WERI-Rb-1 (cell line): ENCODE measurements at places on chromosomes 2 and 18.
A peak's percentile ranks its signal among the peaks of the same experiment; 100 is the strongest.

DNA sequence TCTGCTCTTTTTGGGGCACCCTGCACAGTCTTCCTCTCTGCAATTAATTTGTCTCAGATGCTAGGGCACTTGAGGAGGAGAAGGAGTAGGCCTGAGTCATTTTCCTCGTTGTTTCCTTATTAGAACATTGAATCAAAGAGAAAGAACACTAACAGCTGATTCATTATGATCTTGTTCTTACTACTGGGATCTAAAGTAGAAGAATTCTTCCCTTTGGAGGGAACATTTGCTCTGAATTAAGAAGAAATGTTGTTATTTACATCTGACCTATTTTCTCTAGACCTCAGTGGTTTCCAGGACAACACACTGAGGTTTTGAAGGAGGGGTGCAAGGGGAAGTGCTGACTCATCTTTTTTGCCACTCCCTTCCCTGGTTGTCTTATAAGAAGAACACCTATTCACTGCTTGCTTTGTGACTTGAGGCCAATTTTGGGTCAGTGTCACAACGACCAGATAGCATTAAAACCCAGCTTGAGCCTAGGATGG lies 24.3 kb upstream of the STAT1 start:
- DNase-seq: no peak

DNA sequence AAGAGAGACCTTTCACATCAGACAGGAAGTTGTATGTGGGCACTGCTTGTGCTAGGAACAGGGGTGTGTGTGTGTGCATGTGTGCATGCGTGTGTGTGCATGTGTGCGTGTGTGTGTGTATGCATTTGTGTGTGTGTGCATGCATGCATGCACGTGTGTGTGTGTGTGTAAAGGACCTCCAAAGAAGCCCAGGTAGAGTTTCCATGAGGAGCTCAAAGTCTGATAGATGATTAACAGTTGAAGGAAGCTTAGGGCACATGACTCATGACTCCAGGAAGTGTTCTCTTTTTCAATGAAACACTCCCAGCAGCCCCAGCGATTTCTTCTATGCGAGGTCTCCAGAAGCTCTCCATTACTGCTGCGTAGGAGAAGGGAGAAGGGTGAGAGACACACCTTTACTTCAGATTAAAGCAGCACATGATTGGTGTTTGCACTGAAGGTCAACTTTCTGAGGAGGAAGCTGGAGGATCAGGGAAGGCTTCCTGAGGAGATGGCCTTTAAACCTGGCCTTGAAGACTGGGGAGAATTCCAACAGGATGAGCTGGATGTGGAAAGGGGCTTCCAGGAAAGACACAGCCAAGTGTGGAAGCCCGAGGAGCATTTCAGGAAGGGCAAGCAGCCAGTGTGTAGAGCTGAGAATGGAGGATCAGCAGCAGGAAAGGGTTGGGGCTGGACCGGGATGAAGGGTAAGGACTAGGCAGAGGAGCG lies 77.7 kb downstream of the SMAD4 start:
- no peak for DNase-seq

DNA sequence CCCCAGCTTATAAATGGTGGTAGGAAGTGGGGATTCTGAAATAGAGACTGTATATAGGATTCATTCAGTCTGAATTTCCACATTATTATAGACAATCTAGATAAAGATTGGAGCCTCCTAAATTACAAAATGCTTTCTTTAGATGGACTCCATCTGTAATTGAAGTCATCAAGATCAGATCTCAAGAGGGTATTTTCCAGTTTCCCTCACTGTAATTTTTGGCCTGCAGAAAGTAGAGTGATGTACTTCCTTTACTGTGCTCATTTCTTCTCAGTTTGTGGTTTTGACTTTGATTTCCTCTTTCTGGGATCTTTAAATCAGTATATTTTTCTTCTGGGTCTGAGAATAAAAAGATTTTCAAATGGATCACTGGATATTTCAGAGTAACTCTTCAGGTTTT lies 7.2 kb downstream of the BABAM2 start:
- no peak for DNase-seq

GRCh38 chr18:1760901-1761300 lies 810.4 kb downstream of the METTL4 start:
- DNase-seq: no peak

DNA sequence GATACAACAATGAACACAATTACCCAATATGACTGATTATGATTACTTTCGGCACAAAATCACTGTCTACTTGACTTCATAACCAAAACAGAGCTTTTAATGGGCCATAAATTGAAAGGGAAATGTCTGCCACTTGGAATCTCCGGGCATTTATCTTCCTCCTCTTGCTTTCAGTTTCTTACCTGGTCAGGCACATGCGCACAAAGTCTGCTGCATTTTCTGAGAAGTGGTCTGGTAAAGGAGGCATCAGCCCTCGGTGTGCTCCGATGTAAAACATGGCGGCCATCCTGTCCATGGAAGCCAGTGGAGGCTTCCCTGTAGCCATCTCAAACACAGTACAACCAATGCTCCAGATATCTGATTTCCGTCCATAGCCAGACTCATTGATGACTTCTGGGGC lies 62.0 kb downstream of the CCNT2 start:
- no peak for DNase-seq

GRCh38 chr2:72414137-72414760 lies 266.6 kb upstream of the CYP26B1 start:
- DNase-seq: no peak

DNA sequence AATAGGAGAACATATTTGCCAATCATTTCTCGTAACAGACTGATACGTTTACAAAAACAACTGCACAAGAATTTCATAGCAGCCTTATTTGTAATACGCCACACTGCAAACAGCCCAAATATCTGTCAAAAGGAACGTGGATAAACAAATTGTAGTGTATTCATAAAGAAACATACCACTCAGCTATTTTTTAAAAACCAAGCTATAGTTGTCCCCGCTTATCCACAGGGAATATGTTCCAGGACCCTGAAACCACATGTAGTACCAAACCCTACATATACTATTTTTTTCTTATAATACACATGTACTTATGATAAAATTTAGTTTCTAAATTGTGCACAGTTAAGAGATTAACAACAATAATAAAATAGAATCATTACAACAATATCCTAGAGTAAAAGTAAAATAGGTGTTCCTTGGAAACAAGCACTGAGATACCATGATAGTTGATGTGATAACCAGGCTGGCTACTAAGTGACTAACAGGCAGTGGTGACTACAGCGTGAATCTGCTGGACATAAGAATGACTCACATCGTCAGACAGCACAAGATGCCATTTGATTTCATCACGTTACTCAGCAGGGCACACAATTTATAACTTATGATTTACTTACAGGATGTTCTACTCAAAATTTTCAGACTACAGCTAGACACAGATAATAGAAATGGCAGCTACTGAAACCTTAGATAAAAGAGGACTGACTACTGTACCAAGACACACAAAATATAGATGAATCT lies 367.4 kb downstream of the NCKAP5 start:
- DNase-seq: no peak

DNA sequence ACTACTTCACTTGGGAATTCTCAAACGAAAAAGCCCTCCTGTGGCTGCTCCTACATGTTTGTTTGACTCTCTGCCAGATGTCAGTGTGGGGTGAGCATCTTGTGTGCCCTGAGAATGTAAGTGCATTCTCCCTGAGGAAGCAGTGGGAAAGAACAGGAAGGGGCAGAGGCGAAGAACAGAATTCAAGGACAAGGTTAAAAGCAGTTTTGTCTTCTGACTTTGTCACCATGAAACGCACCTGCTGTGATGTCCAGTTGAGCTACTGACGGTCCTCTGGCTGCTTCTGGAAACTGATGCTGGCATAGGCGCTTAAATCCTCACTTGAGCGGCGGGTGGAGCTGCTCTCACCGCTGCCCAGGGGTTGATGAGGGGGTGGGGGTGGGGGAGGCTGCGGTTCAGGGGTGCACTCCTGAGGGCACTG lies 4.9 kb downstream of the IRS1 start:
- DNase-seq: no peak

DNA sequence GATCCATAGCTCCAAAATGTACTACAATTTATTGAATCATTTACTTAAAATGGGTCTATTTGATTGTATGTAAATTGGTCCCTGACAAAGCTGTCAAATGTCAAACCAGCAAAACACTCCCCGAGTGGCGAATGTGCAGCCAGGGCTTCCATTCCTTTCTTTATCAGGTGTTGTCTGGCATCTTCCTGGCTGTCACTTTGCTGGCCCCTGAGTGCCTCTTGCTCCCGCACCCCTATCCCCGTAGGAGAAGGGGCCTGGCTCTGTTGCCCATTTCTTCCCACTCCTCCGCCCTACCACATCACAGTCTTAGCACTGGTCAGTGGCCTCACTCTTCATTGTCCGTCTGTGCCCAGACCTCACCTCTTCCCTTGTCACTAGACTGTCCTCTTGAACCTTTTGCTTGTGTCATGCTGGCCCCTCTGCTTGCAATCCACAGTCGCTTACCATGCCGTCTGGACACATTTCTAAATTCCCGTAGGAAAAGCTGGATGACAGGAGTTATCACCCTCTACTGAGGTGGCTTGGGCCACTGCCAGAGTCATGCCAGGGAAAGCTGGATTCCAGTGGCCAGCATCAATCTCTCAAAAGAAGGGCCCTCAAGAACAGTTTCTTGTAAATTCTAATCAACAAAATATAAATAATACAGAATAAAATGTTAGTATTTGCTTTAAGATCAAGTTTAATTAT lies 15.4 kb downstream of the UBE2F start:
- no peak for DNase-seq

DNA sequence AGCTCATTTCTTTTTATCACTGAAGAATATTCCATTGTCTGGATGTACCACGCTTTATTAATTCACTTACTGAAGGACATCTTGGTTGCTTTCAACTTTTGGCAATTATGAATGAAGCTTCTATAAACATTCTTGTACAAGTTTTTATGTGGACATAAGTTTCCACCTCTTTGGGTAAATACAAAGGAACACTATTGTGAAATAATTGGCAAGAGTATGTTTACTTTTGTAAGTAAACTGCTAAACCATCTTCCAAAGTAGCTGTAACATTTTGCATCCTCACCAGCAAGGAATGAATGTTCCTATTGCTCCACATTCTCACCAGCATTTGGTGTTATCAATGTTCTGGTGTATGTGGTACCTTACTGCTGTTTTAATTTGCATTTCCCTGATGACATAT lies 15.8 kb upstream of the VWC2L start:
- no peak for DNase-seq

DNA sequence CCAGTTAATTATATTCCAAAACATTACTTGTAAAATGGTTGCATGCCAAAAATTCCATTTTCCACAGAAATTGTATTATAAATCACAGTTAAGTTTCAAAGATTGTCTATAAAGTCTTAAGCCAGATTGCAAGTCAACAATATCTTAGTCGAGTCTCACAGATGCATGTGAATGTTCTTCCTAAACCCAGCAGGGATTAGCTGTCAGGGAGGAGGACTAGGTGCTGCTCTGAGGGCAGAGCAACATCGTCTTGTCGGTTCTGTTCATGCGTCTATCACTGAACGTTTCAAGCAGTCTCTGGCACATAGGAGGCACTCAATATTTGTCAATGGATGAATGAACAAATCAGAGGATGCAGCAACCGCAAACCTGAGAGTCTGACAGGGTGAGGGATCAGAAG lies 27.0 kb downstream of the EPB41L3 start:
- peak; percentile 20 for DNase-seq

DNA sequence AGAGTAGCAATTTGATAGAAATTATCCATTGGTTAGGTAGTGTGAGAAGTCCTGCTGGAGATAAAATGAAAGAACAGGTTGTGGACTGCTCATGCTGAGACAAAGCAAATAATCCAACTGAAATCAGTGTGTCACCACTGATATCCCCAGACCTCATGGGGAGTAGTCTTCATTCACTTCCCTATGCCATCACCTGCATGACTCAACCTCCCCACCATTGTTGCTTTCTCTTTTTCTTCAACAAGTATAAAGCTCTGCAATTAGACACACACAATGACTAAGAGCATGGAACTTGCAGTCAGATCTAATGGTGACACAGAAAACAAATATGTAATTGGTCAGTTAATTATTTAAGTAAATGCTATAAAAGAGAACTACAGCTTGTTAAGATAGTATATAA lies 475.3 kb downstream of the RIT2 start:
- no peak for DNase-seq

- DNase-seq: no peak
Measured at GRCh38 chr2:198490748-198491147, 686.4 kb downstream of the PLCL1 start.

DNA sequence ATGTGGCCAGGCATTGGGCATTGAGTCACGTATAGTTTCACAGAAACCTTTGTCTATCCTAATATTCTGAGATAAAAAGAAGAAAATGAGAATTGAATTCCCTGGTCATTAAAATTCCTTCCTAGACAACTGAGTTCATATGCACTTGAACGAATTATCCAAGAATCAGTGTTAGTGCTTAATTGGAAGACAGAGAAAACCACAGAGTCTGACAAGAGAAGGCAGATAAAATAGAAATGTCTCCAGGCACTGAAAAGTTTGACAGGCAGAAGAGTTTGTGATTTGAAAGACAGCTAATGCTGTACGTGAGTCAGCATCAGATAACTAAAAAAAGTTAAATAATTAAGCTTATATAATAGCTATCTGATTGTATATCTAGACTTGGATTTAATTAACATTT lies 47.7 kb upstream of the TRIB2 start:
- no peak for DNase-seq

DNA sequence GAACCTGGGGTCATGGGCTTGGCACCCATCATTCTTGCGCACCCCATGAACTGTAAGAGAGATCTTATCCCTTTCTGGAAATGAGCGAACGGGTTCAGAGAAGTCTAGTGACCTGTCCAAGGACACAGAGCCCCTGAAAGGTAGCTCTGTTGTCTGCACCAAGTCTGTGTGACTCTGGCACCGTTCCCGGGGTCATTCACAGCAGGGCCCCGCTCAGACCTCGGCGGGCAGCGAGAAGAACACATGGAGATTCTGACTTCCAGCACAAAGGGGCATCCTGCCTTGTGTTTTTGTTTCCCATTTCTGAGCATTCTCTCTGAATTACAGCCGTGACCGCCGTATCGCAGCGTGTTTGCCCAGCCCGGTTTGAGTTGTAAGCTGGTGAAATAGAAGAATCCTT lies 231.7 kb downstream of the KLHL29 start:
- no peak for DNase-seq

- peak; percentile 36 for DNase-seq
Measured at GRCh38 chr18:26429535-26430226, 118.7 kb downstream of the KCTD1 start.

DNA sequence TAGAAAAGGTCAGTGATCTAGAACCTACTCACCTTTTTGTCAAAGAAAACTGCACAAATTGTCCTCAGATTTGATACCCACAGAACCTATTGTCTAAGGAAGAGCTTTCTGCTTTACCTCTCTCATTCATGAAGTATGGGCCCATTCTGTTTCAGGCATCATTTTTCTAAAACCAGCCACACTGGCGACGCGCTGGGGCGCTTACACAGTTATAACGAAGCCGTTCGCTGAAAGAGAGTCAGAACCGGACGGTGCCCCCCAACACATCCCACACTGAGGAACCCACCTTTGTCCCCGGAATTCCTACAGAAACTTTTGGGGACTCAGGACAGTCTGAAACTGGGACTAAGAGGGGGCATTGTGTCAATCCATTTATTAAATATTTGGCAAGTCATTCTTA lies 206.3 kb upstream of the HAAO start:
- DNase-seq: no peak
